ENCODE measurements at places on chromosomes 11 and 22. TPM values are rescaled to one million over a fixed set of nuclear protein-coding genes. Genes with fewer than 3 reads are reported as not detected.

KDELR3 gene
- 1.2 TPM for total RNA-seq

DUSP8 gene
- total RNA-seq = 8.8 TPM

NPAS4 gene
- total RNA-seq = 1.6 TPM

PACSIN3 gene
- 3.5 TPM for total RNA-seq

SAA4 gene
- not detected for total RNA-seq

SLC22A12 gene
- total RNA-seq = not detected

TMEM126A gene
- total RNA-seq = 37.6 TPM

PRG2 gene
- 0.46 TPM for total RNA-seq

MMP8 gene
- total RNA-seq = 0.23 TPM

RABL2B gene
- total RNA-seq = 14.8 TPM

CAPN5 gene
- total RNA-seq = 11.3 TPM

SERPING1 gene
- 9.5 TPM for total RNA-seq

LRRC55 gene
- 26.8 TPM for total RNA-seq

FAM118A gene
- 34.1 TPM for total RNA-seq

HBE1 gene
- 13.8 TPM for total RNA-seq

MUC5AC gene
- total RNA-seq = not detected

PAX6 gene
- 14.8 TPM for total RNA-seq

RTN4RL2 gene
- total RNA-seq = 0.46 TPM

BLID gene
- total RNA-seq = 1.8 TPM

EFCAB6 gene
- total RNA-seq = 12.0 TPM

RFPL1 gene
- total RNA-seq = not detected

CADM1 gene
- total RNA-seq = 366 TPM

SYCE3 gene
- total RNA-seq = not detected

TSPAN18 gene
- 13.6 TPM for total RNA-seq

YAP1 gene
- total RNA-seq = 33.9 TPM

BACE1 gene
- 36.2 TPM for total RNA-seq

FGF19 gene
- 2.3 TPM for total RNA-seq

OR52N4 gene
- total RNA-seq = not detected

C1QTNF4 gene
- total RNA-seq = 33.2 TPM

MPEG1 gene
- 3.0 TPM for total RNA-seq

ALDH3B1 gene
- 0.92 TPM for total RNA-seq

OR5F1 gene
- not detected for total RNA-seq

HBB gene
- 550 TPM for total RNA-seq

SULT4A1 gene
- total RNA-seq = 49.4 TPM

Data from diencephalon (tissue), 1 donor.